ENCODE measurements at places on chromosomes 3 and 15.

GRCh38 chr3:54659347-54659746 is 268.5 kb downstream of the LRTM1 start:
- DNase-seq: no peak

DNA sequence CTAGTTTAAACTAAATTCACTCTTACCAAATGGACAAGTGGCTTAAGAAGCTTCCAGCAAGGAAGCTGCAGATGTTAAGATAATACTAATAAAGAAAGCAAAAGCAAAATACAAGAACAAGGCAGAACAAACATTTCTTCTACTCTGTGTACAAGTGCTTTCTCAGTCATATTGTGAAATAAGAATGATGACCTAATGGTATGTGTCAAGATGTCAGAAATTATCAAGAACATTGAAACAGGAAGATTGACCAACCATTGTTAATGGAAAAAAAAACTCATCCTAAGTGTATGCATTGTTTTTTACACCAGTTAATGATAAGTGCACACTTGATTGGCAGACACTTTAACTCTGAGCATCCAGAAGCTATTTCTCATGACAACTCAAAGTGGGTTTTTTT is 65.4 kb upstream of the P2RY1 start:
- DNase-seq: no peak

- no peak for DNase-seq
These were observed 486.7 kb downstream of the DIPK2A start for GRCh38 chr3:144458283-144458682.

DNA sequence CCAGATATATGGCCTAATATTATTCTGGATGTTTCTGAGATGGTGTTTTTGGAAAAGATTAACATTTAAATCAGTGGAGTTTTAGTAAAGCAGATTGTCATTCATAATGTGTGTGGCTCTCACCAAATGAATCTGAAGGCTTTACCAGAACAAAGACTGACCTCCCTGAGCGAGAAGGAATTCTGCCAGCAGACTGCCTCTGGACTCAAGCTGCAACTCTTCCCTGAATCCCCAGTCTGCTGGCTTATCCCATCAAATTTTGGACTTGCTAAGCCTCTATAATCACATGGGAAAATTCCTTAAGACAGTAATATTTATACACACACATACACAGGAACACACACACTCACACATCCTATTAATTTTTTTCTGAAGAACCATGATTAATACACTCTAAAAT is 102.3 kb downstream of the FAM174B start:
- DNase-seq: no peak

GRCh38 chr3:29924783-29925561 is 644.1 kb downstream of the RBMS3 start:
- DNase-seq: no peak

DNA sequence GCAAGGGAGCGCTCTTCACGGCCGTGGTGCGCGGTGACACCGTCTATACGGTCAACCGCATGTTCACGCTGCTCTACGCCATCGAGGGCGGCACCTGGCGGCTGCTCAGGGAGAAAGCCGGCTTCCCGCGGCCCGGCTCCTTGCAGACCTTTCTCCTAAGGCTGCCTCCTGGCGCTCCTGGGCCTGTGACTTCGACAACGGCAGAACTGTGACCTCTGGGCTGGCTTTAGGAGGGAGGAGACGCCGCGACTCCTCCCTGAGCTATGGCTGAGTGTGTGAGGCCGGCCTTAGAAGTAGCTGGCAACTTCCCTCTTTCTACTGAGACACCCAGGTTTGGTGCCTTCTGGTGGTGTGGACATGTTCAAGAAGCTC is 1.4 kb downstream of the KBTBD13 start:
- peak; percentile 57 for DNase-seq

DNA sequence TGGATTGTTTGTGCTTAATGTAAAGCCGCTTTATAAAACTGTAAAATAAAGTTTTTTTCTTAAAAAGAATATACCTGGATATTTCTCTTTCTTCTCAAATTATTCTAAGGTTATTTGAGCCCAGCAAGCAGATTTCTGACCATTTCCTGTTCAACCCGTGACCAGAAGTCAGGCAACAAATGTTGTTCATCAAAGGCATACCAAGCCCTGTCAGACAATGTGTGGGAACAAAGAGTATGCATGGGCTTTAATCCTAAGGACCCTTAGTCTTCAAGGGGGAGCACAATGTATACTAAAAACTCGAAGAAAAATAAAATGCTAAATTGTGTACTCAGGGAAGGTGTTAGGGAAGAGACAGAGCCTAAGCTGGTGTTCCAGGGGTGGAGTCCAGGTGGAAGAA is 26.6 kb upstream of the PAQR5 start:
- no peak for DNase-seq

GRCh38 chr3:131733086-131733841 is 230.5 kb upstream of the MRPL3 start:
- DNase-seq: no peak

DNA sequence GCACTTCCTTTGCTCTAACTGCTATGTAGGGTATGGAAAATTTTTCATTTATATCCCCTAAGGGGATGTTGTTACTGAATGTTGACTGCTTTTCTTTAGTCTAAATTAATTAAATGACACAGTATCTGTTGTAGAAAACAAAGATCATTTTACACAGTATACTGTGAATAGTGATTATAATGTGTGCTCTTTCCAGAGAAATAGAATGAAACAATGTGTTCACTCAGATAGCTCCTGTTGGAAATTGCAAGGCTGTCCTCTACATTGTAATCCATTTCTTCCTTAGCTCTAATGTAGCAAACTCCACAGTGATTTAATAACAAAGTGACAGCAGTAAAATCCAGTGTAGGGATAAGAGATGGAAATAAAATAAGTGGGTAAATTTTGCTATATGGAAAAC is 159.0 kb upstream of the VEPH1 start:
- DNase-seq: no peak

DNA sequence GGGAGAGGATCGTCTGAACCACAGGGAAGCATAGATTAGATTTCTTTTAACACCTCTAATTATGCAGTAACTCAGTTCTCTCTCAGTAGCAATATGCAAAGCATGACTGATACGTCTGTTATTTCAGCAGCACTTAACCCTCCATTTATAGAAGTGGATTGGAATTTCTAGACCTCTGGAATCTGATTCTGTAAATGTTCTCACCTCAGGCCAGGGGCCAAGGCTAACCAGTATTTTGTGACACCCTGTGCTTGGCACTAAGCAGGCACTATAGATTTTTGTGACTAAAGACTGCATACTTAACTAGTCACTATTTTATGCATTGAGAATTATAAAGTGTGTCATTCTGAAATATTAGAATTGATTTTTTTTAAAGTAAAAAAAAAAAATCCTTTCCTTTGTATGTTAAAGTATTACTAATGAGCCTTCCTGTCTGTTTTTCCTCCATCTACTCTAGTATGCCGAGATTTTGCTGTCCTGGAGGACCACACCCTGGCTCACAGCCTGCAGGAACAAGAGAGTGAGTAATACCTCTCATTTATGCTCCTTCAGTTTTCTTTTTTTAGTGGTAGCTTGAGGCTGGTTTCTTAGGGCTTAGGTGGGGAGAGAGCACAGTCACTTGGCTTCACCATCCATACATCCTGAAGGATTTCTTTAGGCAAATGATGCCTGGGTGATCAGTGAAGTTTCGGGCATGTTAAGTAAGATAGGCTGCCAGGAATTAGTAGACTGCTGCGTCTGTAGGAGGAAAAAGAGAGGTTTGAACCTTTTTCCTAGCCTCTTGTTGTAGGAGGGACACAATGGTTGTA is 26.5 kb upstream of the UTS2B start:
- no peak for DNase-seq

- no peak for DNase-seq
These were observed 468.8 kb downstream of the CNTN4 start for GRCh38 chr3:2567451-2567850.

- no peak for DNase-seq
These were observed 24.5 kb downstream of the MEGF11 start for GRCh38 chr15:66228807-66229735.

GRCh38 chr3:186339180-186339918 is 22.7 kb downstream of the DGKG start:
- DNase-seq: no peak

DNA sequence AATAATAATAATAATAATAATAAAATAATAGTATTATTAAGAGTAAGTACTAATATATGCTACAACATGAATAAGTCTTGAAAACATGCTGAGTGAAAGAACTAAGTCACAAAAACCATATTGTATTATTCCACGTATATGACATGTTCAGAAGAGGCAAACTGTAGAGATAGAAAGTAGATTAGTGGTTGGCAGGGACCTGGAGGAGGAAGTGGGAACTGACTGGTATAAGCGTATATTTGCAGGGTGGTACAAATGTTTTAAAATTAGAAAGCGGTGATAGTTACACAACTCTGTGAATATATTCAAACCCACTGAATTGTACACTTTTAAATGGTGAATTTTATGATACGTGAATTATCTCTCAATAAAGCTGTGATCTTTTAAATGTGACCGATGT is 32.8 kb downstream of the LRRK1 start:
- DNase-seq: no peak

- DNase-seq: no peak
These were observed 105.6 kb downstream of the NFKBIZ start for GRCh38 chr3:101954936-101955335.

DNA sequence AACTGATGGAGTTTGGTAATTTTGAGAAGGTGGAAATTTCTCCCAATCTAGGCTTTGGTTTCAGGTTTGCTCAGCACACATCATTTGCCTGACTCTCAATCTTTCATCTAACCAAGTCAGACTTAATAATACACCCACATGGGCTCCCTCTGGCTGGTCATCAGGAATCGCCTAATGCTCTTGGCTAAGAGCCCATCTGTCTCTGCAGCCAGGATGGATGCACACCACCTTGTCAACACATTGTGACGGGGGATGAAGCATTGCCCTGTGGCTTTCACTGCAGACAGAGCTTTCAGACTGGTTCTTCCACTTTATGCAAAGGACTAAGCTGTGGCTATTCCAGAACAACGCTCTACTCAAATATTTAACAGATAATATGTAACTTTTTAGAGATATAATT is 3.0 kb upstream of the HDGFL3 start:
- no peak for DNase-seq

DNA sequence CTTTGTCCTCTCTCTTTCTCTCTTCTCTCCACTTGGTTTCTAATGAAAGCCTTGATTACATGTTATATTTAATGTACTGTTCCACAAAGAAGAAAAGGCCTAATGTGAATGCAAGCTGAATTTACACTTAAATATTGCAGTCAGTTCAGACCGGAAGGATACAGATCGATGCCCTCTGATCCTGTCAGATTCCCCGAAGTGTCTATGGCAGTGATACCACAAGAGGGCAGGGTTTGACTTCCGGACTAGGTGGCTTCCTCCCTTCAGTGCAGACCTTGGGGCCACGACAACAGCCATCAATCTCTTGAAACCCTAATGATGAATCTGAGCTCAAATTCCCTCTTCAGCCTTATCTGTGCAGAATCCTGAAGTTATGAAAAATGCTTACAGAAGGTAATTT is 29.5 kb downstream of the AGTR1 start:
- no peak for DNase-seq

DNA sequence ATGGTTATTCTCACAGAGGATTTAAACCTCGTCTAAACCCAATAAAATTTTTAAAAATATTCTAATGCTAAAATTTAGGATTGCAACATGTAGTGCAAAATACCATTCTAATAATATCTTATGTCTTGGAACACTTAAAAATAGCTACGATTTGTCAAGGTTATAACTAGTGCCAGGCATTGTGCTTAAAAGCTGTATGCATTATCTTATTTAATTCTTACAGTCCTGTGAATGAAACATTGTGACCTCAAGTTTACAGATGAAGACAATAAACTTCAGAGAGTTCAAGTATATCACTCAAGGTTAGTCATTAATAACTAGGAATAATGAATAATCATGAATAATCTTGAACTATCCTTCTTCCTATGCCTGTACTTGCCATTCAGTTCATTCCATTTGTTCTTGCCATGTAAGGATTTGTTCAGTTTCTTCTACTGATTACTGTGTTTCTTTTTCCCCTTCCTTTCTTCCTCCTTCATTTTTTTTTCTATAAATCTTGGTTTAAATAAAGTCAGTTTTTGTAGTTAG is 897.6 kb upstream of the NR2F2 start:
- DNase-seq: no peak

All from stimulated activated CD4-positive, alpha-beta T cell treated with anti-CD3 and anti-CD28 coated beads, Interleukin-12 subunit alpha, Interleukin-12 subunit beta, amount 100 ng/mL, for 4 hours (primary cell).